ENCODE measurements at places on chromosomes 4 and X. TPM values are rescaled to one million over a fixed set of nuclear protein-coding genes. Genes with fewer than 3 reads are reported as not detected.

- H3K36me3 ChIP-seq: no peaks in the 10 kb centered on the region
- H3K4me1 ChIP-seq: no peaks in the 10 kb centered on the region
- DNase-seq: no peak
- no peak overlapping the region for H3K4me3 ChIP-seq
- no peak overlapping the region for H3K27ac ChIP-seq
These were observed 587.7 kb upstream of the PITX2 start for GRCh38 chr4:111210595-111210994.

- no peaks in the 10 kb centered on the region for H3K27me3 ChIP-seq
- H3K27ac ChIP-seq: no peak overlapping the region
- H3K4me3 ChIP-seq: no peak overlapping the region
- no peaks in the 10 kb centered on the region for H3K36me3 ChIP-seq
- no peak for DNase-seq
- H3K4me1 ChIP-seq: no peaks in the 10 kb centered on the region
These were observed 87.2 kb downstream of the HS3ST1 start for GRCh38 chr4:11341337-11342043.

DNA sequence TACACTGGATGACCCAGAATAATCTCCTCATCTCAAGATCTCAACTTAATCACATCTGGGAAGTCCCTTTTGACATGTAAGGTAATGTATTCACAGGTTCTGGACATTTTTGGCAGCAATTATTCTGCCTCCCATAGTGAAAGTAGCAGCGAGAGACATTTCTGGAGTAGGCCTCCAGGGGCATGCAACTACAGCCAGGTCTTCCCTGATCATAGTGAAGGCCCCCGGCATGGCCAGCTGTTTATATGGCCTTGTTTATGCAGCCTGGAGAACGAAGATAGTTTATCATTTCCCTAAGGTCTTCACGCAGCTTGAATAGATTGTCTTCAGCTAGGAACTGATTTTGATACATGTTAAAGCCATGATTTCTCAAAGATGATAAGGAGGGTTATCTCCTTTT lies 139.9 kb downstream of the RNF150 start:
- no peaks in the 10 kb centered on the region for H3K36me3 ChIP-seq
- DNase-seq: peak; percentile 29
- H3K27ac ChIP-seq: peak overlapping the region; percentile 60
- no peaks in the 10 kb centered on the region for H3K27me3 ChIP-seq
- no peak overlapping the region for H3K4me3 ChIP-seq
- H3K4me1 ChIP-seq: peaks cover 30% of the 10 kb centered on the region

DNA sequence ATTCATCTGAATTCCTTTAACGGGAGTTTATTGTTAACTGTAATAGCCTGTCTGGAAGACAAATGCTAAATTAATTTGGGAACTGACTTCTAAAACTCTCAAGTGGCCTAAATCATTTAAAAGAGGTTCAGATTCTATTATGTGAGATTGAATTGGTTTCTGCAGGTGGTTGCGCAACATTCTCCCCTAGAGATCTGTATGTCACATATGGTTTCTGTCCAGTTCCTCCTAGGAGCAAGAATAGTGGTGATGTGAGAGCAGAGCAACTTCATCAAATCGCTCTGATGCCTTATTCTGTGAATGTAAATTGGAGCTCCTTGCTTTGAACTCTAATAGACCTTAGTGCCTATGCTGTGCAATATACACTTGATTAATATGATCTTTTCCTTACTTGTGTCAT lies 144.6 kb upstream of the GPR101 start:
- no peaks in the 10 kb centered on the region for H3K27me3 ChIP-seq
- no peak for DNase-seq
- H3K4me1 ChIP-seq: no peaks in the 10 kb centered on the region
- H3K27ac ChIP-seq: no peak overlapping the region

- no peak for DNase-seq
- no peak overlapping the region for H3K27ac ChIP-seq
- H3K36me3 ChIP-seq: no peaks in the 10 kb centered on the region
- H3K4me1 ChIP-seq: no peaks in the 10 kb centered on the region
- no peak overlapping the region for H3K4me3 ChIP-seq
- no peaks in the 10 kb centered on the region for H3K27me3 ChIP-seq
These were observed 5.2 kb upstream of the PPP2R3B start for GRCh38 chrX:391717-392574.

GRCh38 chr4:182698212-182698611 lies 219.0 kb downstream of the DCTD start:
- no peaks in the 10 kb centered on the region for H3K4me1 ChIP-seq
- DNase-seq: no peak
- H3K27ac ChIP-seq: no peak overlapping the region
- H3K36me3 ChIP-seq: no peaks in the 10 kb centered on the region

DNA sequence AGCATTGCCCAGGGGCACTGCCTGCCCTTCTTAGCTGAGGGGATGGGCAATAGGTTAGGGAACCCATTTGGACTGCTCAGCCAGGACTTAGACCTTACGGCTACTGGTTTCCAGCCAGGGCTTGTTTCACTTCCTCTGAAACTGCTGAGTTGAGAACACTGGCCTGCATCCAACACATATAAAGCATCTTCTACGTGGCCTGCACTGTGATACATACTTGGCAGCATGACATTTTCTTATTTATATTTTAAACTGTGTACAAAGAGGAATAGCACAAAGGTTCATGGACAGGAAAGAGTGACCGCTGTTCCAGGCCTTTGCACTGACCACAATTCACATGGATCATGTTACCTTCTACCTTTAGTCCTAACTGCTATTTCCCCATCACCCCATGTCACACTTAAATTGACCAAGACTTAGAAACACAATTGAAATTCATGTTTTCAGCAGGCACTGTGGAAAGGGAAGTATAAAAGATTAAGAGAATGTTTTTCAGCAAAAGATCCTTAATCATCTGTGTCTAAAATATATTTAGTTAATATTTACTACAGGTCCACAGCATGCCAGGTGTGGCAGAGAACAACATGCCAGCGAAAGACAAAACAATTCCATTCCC lies 43.7 kb downstream of the NLGN4X start:
- no peak overlapping the region for H3K4me3 ChIP-seq
- no peak overlapping the region for H3K27ac ChIP-seq
- DNase-seq: no peak
- H3K27me3 ChIP-seq: no peaks in the 10 kb centered on the region

SMARCA1 gene
- 36.3 TPM for total RNA-seq

CSAG2 gene
- total RNA-seq: not detected

GYG2 gene
- total RNA-seq: 1.4 TPM

Data from heart left ventricle (tissue), 16 donors.